ENCODE measurements at places on chromosomes 3 and 15. TPM values are rescaled to one million over a fixed set of nuclear protein-coding genes. Genes with fewer than 3 reads are reported as not detected.

GRCh38 chr15:70427167-70428120, 329.7 kb upstream of the TLE3 start:
- DNase-seq, result no peak

DNA sequence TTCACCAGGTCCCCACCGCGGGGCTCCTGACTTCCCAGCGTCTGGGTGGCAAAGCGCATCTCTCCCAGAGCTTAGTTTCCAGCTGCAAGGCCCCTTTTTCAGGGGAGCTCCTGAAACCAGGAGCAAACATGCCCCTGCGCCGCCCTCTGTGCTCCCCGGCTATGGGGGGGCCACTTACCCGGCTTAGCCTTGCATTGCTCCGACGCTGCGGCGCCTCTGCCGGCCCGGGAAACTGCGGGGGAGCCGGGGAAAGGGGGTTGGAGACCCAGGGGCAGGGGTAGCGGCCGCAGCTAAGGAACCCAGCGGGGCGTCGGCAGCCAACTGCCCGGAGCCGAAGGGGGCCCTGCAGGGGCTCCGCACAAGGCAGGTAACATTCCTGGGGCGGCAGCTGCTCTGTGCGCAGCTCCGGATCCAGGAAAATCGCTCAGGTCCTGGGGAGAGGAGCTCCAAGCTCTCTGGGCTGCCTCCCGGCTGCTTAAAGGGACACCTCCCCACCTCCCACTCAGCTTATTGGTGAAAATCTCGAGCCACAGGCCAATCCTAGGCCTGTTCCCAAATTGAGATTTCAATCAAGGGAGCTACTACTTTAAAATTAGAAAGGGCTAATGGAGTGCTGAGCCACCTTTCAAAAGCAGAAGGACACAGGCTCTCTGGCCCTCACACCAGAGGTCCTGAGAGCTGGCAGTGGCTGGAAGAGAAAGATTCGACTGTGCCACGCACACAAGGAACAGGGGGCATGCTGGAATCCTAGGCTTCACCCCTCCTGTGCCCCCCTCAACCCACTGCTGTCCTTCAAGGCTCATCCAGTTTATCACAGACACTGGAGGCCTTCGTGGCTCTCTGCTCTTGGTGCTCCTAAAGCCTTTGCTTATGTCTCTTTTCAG, 42.7 kb upstream of the PRICKLE2 start:
- no peak for DNase-seq

LMAN1L gene
- total RNA-seq, result not detected

DNA sequence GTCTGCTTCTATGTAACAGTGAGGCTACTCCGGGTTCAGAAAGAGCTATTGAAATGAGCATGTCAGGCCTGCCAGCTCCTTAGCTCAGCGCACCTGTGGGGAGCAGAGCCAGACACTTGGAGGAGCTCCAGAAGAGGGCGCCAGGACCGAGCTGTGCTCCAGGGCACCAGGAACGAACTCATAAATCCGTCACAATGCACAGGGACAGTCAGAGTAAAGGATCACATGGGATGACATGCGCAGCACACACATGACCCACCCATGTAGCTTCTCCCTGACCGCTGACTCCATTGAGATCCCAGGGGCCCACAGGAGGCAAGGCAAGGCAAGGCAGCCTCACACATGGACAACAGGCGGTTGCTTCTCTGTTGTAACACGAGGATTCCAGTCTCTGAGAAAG, 26.0 kb upstream of the GNB5 start:
- no peak for DNase-seq

DNA sequence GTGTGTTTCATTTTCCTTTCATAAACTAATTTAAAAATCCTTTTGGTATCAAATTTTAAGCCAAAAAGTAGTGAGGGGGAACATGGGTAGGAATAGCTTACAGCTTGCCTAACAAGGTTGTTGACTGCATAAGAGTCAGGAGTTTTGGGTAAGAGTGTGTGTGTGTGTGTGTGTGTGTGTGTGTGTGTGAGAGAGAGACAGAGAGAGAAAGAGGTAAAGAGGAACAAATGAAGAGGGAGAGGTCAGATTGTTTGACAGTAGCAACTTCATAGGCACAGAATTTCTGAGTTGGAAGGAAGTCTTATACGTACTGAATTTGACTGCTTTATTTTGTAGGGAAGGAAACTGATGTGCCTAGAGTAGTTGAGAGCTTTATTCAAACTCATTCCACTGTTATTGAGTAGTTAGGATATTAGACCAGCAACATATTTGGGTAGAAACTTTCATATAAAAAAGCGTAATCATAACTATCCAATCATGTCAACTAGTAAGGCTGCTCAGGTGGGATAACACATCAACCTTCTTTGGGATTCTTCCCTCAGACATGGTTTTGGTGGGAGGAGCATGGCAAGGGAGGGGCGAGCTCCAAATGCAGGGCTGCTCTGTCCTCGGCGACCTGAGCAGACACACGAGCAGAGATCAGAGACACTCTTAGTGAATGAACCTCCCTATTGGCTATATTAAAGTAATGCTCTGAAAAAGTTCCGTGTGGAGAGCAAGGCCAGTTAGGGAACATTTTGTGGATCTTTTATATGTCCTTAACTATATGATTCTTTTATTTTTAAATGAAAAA, 86.4 kb downstream of the LPP start:
- no peak for DNase-seq

- DNase-seq, result no peak
These were observed 73.3 kb downstream of the MRPL46 start for GRCh38 chr15:88393719-88394519.

DNA sequence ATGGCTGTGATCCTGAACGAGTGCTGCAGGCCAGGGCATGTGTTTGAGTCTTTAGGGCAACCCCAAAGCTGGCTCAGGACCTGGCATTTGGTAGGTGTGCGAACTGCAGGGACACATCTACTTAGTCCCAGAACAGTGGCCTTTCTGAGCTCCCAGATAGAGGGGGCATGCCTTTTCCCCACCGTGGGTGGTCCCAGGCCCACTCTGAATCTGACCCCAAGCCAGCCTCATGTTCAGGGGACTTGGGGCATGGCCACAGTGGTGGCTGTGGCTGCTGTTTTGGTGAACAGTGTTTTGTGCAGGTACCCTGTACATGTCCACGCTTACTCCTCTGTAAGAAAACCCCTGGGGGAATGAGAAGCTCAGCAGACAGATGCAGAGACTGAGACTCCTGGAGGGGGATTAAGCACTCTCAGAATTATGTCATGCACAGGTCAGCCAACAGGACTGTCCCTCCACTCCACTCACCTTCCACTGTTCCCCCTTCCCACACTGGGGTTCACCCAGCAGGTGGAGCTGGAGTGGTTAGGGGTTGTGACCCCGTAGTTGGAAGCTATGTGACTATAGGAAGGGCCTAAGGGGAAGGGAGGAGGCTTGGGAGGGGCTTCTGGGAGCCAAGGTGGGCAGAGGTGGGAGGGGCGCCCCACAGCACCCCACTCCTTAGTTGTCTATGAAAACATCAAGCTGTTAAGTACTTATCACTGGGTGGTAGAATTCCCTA, 16.4 kb downstream of the ESYT3 start:
- no peak for DNase-seq

DNA sequence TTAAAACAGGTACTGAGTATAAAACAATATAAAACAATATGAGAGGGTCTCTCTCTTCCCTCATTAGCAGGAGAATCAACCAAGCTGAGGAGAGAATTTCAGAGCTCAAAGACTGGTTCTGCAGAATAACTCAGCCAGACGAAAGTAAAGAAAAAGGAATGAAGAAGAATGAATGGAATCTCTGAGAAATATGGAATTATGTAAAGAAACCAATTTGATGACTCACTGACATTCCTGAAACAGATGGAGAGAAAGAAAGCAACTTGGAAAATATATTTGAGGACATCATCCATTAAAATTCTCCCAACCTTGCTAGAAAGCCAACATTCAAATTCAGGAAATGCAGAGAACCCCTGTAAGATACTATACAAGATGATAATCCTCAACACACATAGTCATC, 630.9 kb downstream of the PYDC2 start:
- no peak for DNase-seq

NRG4 gene
- total RNA-seq, result 0.39 TPM

SGO1 gene
- total RNA-seq, result 14.8 TPM

PTX3 gene
- 2.1 TPM for total RNA-seq

PRC1 gene
- 228 TPM for total RNA-seq

DNA sequence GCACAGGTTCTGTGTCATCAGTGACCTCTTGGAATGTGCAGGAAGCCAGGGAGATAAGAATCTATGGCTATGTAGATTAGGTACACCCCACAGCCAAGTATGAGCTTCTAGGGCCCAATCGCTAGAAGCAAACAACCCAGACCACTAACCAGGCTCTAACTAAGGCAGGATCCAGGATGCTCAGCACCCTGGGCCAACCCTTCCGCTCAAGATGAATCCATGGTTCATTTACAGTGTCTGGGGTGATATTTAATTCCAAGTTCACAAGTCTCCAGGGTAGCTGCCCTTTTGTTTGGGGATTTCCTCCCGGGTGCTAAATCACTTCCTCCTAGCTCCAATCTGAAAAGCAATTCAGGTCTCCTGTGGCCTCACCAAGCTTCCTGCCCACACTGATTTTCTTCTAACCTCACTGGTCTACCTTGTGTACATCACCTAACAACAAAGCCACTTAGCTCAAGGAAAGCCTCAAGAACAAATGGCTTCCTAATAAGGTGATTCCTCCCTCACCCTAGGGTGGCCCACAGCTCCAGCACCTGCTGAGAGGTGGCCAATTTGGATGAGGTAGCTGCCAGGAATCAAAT, 2.4 kb downstream of the EHD4 start:
- no peak for DNase-seq

BCL6 gene
- 21.5 TPM for total RNA-seq

Data from Panc1 (cell line).